ENCODE measurements at places on chromosomes 1 and 21.

DNA sequence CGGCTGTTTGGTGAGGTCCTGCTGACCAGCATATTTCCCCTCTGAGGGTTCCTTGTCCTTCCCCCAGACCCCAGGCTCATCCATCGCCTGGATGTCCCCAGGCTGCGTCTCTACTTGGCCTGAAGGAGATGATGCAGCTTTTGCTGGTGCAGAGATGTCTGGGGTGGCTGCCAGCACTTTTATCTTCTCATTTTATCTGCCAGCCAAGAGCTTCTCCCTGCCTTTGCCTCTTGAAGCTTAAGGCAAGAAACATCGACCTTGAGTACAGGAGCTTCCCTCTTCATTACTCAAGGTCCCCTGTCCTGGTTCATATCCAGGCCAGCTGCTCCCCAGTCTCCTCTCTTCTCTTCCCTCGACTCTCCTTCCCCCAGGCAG is 9.2 kb upstream of the H6PD start:
- no peak for DNase-seq

- no peak for DNase-seq
Measured at GRCh38 chr1:151065089-151065645, 5.0 kb downstream of the MLLT11 start.

DNA sequence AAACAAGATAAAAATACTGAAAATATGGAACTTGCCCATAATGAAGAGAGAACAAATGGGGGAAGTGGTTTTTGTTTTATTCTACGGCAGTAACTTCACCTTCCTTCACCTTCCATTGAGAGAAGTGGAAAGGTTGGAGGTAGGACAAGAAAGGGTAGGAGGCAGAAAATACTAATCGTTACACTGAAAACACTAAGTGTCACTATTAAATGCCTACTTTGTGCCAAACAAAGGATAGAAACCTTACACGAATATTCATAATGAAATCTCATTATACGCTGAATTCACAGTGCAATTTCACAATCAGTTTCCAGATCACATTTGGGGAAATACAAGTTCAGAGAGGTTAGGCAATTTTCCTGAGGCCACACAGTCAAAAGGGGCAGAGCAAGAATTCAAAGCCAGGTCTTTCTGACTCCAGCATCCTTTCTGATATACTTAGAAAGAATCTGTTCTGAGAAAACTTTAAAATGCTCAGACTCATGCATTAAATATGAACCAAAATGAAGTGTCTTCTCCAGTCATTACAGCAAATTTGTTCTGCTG is 3.0 kb downstream of the TIAM1 start:
- DNase-seq = no peak

DNA sequence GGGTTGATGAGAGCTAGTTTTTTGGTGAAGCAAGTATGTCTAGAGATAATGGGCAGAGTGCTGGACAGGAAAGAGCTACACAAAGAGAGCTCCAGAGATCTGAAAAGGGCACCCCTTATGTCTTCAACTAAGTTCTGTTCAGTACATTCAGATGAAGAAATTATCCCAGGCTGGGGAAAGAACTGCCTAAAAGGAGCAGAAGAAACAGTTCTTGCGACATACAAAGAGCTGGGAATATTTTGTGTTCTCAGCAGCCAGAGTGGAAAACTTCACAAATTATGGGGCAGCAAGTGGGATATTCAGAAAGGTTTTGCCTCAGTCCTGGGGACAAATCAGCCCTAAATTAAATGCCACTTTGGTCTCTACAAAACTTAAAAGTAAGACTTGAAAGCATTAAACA is 17.4 kb upstream of the CCN1 start:
- DNase-seq = no peak

- DNase-seq = no peak
Measured at GRCh38 chr21:32312326-32312725, 13.7 kb downstream of the MRAP start.

DNA sequence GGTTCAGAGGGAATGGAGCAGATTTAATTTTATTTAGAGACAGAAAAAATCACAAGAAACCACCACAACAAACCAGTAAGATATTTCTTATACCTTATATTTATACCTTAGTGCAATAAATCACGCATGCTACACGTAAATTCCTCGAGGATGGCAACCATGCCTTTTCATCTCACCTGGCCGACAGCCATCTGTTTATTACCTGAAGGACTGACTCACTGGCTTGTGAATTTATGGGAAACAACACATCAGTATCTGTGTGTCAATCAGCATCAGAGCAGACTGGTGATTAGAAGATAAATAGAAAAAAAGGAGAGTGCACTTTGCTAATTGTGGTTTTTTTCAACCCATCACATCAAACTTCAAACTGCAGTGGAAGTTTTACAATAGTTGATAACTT is 58.4 kb downstream of the S1PR1 start:
- DNase-seq = no peak

- no peak for DNase-seq
Measured at GRCh38 chr1:180094705-180095295, 59.9 kb upstream of the QSOX1 start.

DNA sequence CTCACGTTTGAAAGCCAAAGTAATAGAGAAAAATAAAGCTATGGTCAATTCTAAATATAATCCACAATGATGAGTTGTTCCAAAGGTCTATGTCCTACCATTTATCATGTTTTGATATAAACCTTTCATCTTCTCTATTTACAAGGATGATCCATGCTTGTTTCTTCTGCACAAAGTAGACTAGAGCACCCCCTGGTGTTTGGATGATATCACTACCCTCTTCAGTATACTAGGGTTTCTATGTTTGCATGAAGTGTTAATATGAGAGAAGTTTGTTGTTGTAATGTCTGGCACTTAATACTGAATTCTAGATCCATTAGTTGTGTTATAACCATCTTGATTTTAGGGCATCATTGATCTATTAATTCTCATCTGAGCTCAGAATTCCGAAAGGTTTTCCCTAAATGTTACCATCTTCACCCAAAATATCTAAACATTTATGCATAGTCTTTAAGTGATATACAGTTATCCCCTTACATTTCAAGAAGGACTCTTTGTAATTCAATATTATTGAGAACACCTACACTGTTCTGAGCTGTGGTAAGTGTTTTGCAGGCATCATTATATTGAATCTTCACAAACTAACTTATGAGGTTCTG is 21.1 kb downstream of the CLDN8 start:
- DNase-seq = no peak

- peak; percentile 80 for DNase-seq
Measured at GRCh38 chr1:64687725-64688327, 57.0 kb upstream of the RAVER2 start.

- DNase-seq = no peak
Measured at GRCh38 chr21:38494251-38494642, 4.0 kb downstream of the ERG start.

Measured in dermis blood vessel endothelial cell (primary cell).